ENCODE measurements at places on chromosomes 5 and 9.

DNA sequence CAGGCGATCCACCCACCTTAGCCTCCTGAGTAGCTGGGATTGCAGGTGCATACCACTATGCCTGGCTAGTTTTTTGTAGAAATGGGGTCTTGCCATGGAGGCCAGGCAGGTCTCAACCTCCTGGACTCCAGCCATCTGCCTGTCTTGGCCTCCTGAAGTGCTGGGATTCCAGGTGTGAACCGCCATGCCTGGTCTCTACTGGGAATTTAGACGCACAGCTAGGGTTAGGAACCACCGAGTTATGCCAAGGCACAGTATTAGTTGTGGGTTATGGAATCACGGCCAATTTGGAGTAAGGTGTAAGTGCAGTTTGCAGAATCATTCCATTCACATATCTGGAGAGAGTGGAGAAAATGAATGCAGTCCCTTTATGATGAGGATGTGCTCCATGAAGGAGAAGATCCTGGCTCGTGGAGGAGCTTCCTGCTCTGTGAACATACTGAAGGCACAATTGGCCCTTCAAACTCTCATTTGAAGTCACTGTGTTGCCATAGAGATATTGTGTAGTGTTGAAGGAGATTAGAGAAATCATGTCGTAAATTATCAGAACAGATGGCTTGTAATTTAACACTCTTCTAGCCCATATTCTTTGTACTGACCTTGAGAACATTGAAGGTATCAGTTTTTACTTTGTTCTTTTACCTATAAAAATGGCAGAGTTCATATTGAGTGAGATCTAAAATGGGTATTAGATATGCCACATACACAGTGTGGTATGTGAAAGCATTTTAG, 18.8 kb downstream of the TRIO start:
- DNase-seq: no peak

DNA sequence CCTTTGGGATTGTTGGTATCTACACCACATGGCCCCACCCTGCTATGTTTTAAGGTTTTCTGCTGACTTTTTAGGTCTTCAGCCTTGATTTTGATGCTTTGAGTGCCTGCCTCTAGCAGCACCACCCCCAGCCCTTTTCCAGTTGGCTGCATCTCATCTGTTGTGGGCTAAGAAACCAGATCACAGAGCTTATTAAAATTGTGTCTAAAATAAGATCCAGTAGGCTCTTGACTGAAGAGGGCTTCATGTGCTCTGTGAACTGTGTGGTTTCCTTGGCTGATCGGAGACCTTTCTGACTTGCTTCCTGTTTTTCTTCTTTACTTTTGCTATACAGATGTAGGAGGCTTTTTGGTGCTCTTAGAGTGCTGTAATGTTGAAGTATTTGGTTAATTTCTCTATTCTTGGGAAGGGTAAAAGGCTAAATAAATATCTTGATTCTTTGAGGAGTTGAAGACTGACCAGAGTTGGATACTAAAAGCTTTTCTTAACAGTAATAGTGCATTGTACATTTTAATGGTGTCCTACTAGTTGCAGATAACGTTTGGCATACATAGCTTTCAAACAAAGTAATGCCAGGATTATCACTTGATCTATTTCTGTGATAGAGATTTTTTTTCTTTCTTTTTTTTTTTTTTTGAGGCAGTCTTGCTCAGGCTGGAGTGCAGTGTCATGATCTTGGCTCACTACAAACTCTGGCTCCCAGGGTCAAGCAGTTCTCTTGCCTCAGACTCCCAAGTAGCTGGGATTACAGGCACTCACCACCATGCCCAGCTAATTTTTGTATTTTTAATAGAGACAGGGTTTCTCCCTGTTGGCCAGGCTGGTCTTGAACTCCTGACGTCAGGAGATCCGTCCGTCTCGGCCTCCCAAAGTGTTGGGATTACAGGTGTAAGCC, 4.5 kb downstream of the UBE2D2 start:
- peak; percentile 77 for DNase-seq

DNA sequence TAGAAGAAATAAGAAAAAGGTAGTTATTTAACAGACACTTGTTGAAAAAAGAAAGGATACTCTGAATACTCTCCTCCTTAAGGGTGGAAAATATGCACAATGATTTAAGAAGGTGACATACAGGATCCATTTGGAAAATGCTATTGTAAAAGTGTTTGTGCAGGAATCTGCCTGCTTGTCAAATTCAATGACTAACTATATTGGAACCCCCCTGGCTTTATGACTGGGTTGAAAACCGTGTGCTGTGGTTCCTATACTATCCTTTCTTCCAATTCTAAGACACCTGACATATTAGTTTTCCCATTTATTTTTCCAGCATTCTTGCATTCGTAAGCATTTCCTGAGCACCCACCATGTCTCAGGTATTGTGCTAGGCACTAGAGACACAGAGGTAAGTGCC, 220.0 kb downstream of the GLIS3 start:
- DNase-seq: no peak

GRCh38 chr9:89435071-89435823, 62.7 kb downstream of the SEMA4D start:
- DNase-seq: no peak

DNA sequence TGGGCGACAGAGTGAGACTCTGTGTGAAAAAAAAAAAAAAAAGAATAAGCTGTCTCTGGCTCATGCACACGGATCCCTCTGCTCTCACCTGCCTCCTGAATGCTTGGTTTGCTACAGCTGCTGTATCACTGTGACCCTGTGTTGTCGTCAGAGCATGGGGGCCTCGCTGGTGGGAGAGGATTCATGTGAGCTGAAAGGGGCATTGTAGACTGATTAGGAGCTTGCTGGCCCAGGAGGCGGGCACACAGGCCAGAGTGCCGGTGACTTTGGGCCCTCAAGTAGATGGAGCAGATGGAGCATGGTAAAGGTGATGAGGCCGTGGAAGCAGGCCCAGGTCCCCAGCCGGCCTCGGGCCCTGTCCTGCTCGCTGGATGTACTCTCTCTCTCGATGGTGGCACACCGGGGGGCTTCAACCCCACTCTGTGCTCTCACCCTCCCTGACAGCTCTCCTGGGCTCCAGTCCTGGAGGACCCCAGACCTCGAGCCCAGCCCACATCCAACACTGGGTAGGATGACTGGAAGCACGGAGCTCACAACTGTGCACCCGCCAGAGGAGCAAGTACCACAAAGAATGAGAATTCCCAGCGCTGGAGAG, 7.1 kb downstream of the FLT4 start:
- no peak for DNase-seq

- no peak for DNase-seq
These were observed 81.4 kb downstream of the DENND1A start for GRCh38 chr9:123848447-123849085.

GRCh38 chr5:61394078-61394704, 62.1 kb downstream of the ZSWIM6 start:
- no peak for DNase-seq

- no peak for DNase-seq
These were observed 338.6 kb upstream of the PCSK5 start for GRCh38 chr9:75551861-75552260.

- DNase-seq: no peak
These were observed at the start of gene PCDHGA6 for GRCh38 chr5:141373673-141374317. Gene PCDHGA6, plus strand, starts transcription at chr5:141373891. Its CDS starts 193 bp downstream, at chr5:141374084.

- DNase-seq: no peak
These were observed 20.1 kb downstream of the FBXL17 start for GRCh38 chr5:108361771-108362170.

- no peak for DNase-seq
These were observed 10.5 kb downstream of the GPBP1 start for GRCh38 chr5:57184322-57184721.

GRCh38 chr9:94783102-94783682, 56.7 kb downstream of the AOPEP start:
- peak; percentile 20 for DNase-seq

DNA sequence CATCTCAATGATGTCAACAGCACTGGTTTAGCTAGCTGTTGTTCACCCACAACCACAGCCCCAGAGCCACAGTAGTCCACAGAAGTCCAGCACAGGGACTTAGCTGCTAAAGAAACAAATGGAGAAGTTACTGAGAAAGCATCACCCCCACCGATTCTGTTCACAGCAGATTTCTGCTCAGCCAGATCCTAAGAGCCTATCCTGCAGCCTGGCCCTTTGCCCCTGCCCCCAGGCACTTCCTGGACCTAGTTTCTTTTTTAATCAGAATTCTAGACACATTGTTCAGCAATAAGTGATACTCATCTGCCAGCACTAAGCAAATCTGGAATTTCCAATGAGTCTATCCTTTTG, 7.4 kb downstream of the B4GALT1 start:
- DNase-seq: peak; percentile 46

GRCh38 chr9:74511333-74511732, 14.2 kb downstream of the RORB start:
- DNase-seq: no peak

GRCh38 chr5:110506378-110506777, 220.1 kb downstream of the TMEM232 start:
- no peak for DNase-seq

DNA sequence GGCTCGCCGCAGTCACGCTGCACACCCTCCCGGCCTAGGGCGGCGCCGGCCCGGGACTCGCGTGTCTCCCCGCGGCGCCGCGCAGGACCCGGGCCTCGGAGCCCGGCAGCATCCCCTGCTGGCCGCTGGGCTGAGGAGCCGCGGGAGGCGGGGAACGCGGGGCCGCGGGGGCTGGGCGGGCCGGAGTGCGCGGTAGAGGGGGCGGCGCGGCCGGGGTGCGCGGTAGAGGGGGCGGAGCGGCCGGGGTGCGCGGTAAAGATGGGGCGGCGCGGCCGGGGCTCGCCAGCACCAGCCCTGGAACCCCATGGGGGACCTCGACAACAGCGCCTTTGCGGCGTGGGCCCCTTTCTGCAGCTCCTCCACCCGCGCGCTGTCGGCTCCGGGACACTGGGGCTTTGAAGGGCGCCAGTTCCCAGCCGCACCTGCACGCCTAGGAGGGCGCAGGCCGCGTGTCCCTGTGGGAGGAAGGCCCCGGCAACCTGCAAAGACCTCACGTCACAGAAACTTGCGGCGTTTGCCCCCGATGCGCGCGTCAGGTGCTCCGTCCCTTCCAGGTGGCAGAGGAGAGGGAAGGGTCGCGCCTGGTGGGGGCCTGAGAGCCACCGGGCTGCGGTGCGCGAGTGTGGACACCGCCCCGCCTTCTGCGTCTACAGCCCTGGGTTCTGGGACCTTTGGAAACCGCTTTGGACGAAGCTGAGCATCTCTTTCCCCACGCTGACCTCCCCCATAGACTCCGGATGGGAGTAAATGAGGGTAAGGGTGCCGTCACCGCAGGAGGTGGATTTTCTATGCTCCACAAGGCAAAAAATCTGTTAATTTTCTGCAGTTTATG, 49.6 kb downstream of the NSUN2 start:
- no peak for DNase-seq

DNA sequence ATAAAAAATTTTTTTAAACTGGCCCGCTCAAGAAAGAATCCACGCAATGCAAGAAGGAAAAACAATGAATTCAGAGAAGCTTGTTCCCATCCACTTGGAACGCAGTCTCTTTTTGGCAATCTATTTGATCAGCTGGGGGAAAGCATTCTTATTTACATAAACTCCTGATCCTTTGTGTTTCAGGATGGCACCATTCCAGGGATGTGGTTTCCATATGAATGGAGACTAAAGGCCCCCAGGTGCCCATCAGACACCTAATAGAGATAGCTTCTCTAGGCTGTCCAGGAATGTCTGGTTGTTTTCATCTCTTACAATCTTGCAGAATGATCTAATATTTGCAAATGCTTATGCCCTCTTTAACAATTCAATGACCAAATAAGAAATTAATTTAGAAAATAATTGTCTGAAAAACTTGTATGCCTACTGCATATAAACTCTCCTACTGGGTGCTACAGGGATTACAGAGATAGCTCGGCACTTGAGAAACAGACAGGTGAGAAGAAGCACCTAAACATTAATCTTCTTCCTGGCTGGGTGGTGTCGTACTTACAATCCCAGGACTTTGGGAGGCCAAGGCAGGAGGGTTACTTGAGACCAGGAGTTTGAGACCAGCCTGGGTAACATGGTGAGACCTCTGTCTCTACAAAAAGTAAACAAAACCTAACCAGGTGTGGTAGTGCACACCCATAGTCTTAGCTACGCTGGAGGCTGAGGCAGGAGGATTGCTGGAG, 3.0 kb upstream of the RASGRF2 start:
- DNase-seq: no peak

DNA sequence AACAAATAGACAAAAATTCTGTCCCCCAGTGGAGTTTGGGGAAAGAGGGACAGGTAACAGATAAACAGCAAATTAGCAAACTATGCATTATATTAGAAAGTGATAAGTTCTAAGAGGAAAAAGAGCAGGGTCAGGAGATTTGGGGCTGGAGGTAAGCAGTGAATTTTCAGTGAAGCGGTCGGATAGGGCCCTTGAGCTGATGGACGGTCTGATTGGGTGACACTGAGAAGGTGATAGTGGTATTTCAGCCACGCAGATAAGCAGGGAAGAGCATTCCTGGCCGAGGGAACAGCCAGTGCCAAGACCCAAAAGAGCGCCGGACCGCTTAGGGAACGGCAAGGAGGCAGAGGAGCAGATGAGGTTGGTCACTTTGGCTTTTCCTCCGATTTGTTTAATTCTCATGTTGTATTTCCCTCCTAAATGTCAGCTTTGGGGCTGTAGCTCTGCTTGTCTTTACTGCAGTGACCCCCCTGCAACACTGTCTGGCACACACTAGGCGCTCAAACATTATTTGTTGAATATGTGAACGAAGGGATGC, 1.1 kb upstream of the PTPN3 start:
- no peak for DNase-seq

Measured in CD4-positive, alpha-beta T cell treated with Interleukin-6 at 100 ng/mL for 8 hours (primary cell).